Frontal cortex (tissue), 4 donors: ENCODE measurements at places on chromosomes 2 and 18.

DNA sequence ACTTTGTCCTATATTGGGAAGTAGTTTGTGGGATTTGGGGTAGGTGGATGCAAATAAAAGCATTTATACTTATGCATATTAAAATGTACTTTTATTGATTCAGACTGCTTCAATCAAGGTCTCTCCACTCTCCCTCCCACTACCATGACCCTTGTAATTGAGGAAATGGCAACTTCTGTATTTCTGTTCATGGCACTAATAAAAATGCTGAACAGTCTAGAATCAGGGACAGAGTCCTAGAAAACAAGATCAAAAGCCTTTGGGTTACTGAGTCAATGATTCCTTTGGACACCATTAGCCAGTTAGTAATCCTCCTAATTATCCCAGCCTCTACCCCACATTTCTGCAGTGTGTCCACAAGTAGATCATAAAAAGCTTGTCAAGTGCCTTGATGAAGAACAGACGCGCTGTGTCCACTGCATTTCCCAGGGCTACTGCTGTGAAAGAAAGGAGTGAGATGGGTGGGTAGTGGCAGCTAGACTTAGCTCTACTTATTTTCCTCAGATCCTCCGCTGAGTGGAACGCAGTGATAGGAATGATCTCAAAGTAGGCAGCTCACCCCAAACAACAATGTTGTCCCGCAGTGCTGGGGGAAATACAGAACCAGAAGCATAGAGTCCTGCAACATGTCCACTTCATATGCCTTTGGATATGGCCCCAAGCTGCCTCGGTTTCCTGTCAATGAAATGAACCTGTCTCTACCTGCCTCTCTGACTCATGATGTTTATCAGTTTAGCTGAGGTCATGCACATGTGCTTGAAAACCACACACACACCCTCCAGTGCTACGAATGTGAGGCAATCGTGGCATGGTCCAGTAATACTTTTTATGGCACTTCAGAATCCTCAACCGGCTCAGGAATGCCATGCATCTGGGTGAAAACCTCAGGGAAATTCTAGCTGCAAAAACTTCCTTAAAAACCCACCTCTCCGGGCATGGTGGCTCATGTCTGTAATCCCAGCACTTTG, 115.5 kb downstream of the COL6A3 start:
- no peak for DNase-seq

GRCh38 chr2:219125886-219126270, 34.7 kb downstream of the NHEJ1 start:
- no peak for DNase-seq

- DNase-seq = no peak
Observed at GRCh38 chr2:70934981-70935380, 719 bp upstream of the ATP6V1B1 start.

GRCh38 chr2:29218550-29219125, 103.4 kb downstream of the CLIP4 start:
- no peak for DNase-seq

DNA sequence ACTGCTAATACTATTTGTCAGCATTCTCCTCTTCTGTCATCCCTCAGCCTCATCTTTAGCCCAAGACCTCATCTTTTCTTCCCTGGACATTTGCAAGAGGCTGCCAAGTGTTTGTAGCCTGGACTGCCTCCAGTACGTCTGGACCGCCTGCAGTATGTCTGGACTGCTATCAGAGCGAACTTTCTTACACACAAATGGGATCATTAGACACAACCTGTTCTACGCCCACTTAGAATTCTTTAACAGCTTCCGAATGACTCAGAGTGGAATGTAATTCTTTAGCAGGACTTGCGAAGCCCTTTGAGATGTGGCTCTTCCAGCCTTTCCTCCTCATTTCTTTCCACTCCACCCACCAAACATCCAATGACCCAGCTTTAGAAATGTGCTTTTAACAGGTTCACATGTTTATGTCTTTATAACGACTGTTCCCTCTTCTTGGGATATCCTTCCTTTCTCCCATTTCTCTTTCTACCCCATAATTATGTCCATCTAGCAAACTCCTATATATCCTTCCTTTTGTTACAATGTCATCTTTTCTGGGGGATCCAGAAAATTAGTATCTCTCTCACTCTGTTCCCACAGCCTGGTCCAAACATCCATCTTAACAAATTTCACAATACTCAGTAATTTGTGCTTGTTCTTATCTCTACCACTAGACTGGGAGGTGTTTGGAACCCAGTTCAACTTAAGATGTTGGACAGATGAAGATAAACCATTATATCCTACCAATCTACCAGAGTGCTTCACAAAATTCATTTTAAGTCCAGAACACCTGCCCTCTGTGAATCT, 171.3 kb upstream of the PGAP1 start:
- DNase-seq = no peak

DNA sequence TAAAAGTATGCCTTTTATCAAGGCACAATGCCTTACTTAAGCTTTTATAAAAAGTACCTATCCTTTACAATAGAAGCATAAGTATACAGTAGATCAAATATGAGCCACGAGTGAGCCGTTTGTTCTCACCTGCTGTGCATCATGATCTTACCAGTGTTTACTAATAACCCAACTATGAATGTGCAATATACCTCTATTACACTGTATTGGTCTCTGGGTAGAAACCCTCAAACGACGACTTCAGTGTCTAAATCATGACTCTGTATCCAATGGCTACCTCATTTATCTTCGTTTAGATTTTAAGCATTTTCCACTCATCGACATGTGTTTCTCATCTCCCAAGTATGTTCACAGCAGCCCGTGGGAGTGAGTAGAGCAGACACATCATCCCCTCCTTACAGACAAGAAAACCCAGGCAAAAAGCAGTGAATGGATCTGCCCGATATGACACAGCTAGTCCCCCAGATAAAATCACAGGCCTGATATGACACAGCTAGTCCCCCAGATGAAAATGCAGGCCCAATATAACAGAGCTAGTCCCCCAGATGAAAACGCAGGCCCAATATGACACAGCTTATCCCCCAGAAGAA, 279.8 kb downstream of the TNS1 start:
- no peak for DNase-seq
